ENCODE measurements at places on chromosomes 3 and 15.

GRCh38 chr3:51591231-51591630 is 52.7 kb downstream of the RAD54L2 start:
- no peak for DNase-seq

DNA sequence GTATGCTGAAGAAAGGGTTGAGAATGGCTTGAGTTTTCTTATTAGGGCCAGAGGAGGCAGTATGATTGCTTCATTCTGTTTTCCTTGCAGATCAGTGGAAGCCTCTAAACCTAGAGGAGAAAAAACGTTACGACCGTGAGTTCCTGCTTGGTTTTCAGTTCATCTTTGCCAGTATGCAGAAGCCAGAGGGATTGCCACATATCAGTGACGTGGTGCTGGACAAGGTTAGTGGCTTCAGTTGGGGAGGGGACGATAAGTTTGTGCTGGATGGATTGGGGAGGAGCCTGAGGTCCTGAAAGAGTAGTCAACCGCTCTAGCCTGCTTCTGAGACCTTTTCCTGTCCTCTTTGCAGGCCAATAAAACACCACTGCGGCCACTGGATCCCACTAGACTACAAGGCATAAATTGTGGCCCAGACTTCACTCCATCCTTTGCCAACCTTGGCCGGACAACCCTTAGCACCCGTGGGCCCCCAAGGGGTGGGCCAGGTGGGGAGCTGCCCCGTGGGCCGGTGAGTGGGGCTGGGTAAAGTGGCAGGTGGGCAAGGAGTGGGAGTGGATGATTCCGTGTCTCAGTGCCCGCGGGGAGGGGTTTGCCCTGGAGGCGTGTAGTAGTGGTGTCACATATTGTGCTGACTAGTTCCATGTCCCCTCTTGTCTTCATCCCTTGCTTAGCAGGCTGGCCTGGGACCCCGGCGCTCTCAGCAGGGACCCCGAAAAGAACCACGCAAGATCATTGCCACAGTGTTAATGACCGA is 8.5 kb downstream of the EIF4G1 start:
- no peak for DNase-seq

GRCh38 chr3:178603735-178604134 is 67.5 kb downstream of the KCNMB2 start:
- DNase-seq: no peak

- DNase-seq: no peak
Observed at GRCh38 chr3:191381303-191381702, 51.0 kb upstream of the UTS2B start.

DNA sequence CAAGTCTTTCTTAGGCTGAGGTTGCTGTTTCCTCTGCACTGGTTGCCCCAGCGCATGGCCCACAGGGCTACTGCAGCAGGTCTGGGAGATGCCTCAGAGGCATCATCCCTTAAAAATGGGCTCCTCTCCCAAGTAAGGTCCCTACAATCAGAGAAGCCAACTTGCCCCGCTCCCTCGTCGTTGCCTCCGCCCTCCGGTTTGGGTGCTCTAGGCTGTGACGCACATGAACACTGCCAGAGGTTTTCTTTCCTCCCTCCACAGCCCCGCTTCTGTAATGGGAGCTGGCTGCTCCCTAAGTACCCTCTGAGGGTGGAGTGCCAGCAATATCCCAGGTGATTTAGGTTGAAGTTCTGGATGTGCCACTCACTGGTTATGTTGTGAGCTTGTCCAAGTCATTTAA is 14.0 kb downstream of the MAGEF1 start:
- DNase-seq: no peak

Data from femur (tissue), 1 donor.